Hematopoietic multipotent progenitor cell (in vitro differentiated cells): ENCODE measurements at places on chromosomes 16 and 17. TPM values are rescaled to one million over a fixed set of nuclear protein-coding genes. Genes with fewer than 3 reads are reported as not detected.
A peak's percentile ranks its signal among the peaks of the same experiment; 100 is the strongest.

GRCh38 chr17:48064638-48065037 lies 16.5 kb downstream of the NFE2L1 start:
- DNase-seq = no peak

DNA sequence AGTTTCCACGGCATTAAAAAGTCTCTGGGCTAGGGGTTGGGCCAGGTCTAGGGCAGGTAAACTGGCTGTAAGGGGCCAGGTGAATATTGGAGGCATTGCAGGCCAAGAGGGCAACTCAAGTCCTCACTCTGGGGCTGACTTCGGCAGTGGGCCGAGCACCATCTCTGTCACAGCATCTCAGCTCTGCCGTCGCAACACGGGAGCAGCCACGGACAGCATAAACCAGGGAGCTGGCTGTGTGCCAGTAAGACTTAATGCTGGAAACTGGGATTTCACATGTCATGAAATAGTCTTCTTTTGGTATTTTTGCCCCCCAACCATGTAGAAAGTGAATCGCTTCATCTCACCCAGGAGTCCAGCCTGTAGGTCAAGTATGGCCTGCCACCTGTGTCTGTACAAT lies 12.6 kb upstream of the LGALS9 start:
- DNase-seq = no peak

GRCh38 chr16:82758904-82759303 lies 132.1 kb downstream of the CDH13 start:
- DNase-seq = no peak

DNA sequence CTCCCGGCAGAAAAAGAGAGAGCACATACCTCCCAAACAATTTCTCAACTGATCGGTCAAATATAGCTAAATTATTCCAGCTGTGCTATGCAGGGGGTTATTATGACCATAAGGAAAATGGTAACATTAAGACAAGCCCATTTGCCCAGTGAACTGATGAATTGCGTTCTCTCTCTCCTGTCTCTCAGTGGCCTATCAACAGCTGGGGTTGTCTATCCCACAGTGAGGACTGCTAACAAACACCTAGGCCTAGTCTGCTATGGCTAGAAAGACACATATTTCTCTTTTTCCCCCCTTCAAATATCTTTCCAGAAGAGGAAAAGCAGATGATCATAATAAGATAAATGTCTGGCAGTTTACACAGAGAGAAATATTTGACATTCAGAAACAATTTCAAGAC lies 263.8 kb upstream of the ELAC2 start:
- DNase-seq = no peak

DNA sequence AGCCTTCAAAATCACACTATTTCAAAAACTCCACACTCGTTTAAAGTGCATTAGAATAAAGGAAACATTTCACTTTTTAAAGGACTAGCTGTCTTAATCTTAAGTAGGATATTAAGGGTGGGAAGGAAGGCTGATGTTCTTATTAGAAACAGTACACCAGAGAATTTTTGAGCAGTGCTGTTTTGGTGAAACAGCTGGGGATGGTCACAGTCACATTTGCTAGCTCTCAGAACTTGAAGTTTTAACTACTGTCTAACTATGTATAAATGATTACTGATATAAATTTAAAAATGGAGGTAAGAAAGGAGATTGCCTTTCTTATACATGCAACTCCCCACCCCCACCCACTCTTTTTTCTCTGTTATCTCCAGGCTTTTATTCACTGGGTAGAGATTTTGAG lies 38.5 kb upstream of the SLC5A11 start:
- DNase-seq = no peak

- DNase-seq = peak; percentile 27
Observed at GRCh38 chr17:57481910-57482391, 225.6 kb downstream of the MSI2 start.

DNA sequence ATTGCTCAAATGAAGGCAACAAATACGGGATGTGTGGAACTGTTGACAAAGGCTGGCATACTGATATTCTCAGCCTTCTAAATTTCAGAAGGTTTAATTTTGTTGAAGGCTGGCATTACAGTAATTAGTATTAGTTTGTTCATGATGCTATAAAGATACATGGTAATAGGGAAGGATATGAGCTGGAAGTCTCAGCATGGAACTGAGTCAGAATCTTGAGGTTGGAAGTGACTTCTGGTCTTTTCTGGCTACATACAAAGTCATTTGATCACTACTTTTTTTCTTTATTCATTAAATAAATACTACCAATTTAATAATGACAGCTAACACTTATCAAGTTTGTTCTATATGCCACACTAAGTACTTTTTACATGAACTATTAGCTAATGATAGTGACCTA lies 22.6 kb downstream of the RABEP1 start:
- DNase-seq = no peak

GRCh38 chr17:1011760-1012735 lies 15.1 kb downstream of the TIMM22 start:
- DNase-seq = no peak

DNA sequence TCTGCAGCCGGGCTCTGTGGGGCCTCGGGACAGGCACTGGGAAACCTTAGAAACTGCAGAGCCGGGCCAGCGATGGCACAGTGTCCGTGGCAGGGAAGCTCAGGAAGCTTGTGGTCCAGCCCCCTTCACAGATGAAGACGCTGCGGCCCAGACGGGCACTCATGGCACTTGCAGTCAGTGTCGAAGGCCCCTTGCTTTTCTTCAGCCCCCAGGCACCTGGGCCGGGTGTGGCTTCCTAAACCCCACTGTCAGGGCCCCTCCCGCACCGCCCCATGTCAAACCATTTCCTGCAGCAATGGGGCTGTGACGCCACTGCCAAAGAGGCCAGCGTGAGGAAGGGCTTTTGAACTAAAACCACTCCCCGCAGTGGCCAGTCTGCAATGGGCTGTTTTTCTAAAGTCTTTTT lies 164.0 kb downstream of the LAT start:
- DNase-seq = peak; percentile 64

DNA sequence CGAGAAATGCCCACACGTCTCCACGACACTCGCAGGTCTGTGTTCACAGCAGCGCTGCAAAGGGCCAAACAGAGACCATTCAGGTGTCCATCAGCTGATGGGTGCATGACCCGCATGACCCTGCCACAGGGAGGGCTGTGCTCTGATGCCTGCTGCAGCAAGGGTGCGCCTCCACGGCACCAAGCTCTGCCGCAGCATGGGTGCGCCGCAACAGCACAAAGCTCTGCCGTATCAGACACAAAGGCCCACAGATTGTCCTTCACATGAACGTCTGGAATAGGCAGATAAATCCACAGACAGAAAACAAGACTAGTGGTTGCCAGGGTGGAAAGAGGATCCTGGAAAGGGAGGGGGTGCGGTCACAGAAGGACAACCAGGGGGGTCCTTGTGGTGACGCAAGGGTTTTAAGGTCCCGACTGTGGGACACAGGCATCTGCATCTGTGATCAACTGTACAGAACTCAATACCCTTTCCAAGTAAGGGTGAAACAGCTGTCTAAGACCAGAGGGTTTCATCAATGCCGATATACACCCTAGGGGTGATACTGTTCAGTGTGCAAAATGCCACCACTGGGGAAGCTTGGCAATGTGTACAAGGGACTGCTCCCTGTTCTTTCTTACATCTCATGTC lies 121.0 kb downstream of the ANKRD11 start:
- DNase-seq = no peak

DNA sequence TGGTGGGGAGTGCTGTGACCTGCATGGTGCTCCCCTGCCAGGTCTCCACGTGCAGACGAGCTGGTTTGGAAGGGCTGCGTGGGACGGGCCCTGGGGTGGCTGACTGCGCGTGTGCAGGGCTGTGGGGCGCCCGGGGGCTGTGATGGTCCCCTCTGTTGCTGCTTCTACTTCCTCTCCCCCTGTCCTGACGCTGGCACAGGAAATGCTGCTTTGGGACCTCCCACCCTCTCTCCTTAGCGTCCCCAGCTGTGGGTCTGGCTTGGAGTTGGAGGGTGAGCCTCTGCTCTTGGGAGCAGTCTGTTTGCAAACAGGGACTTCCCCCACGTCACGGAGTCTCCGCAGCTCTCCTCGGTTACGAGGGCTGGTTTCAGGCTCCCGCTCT lies 35.2 kb downstream of the TSC2 start:
- no peak for DNase-seq

GRCh38 chr17:31835984-31836383 lies 23.1 kb downstream of the COPRS start:
- DNase-seq = no peak

DNA sequence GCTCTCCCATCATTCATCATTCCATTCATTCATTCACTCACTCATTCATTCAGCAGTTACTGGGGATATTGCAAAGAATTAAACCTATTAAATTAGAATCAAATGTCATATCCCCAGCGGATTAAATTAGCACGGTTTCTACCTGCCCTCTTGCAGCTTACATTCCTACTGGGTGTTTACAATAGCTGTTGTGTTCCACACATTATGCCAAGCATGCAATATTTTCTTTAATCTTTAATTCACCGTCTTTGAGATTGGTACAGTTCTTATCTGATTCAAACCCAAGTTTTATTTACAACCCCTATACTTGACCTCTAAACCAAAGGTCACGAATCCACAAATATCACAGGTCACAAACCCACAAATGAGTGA lies 727 bp upstream of the USP31 start:
- no peak for DNase-seq

DNA sequence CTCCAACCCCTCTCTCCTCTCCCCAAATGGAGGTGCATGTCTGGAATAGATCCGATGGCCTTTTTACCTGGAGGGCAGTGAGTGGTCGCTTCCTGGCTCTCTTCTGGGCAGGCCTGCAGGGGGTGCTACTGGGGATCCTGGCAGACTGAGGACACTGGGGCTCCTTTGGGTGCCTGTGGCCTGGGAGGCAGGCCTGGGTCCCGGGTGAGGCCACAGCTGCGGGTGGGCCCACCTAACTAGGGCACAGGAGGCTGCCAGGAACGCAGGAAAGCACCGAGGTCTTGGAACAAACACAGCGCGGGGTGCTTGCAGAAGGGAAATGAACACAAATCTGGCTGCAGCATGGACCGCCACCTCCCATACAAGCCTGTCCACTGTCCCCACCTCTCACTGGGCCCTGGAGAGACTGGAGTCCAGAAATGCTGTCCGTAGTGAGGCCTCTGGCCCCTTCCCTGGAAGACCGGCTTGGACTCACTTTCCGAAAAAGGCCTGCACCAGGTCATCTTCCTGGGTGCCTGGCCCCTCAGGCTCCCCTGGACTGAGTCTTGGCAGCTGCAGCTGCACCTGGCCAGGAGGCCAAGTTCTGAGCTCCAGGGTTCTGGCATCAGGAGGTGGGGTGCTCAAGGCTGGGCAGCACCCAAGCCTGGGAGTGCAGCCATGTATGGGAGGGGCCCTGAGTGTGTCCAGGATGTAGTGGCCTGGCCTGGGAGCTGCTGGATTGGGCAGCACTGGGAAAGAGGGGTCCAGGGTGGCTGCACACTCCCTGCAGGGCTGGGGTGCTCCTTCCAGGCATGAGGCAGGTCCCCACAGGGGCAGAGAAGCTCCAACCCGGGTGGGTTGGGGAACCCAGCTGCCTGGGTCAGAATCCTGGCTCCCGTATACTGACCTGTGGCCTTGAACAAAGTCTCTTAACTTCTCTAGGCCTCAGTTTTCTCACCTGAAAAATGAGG lies 195.1 kb downstream of the IRF8 start:
- no peak for DNase-seq

DNA sequence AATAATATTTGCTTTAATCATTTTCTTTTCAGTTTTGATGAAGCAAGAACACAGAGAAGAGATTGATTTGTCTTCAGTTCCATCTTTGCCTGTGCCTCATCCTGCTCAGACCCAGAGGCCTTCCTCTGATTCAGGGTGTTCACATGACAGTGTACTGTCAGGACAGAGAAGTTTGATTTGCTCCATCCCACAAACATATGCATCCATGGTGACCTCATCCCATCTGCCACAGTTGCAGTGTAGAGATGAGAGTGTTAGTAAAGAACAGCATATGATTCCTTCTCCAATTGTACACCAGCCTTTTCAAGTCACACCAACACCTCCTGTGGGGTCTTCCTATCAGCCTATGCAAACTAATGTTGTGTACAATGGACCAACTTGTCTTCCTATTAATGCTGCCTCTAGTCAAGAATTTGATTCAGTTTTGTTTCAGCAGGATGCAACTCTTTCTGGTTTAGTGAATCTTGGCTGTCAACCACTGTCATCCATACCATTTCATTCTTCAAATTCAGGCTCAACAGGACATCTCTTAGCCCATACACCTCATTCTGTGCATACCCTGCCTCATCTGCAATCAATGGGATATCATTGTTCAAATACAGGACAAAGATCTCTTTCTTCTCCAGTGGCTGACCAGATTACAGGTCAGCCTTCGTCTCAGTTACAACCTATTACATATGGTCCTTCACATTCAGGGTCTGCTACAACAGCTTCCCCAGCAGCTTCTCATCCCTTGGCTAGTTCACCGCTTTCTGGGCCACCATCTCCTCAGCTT lies 45.0 kb downstream of the ESRP2 start:
- no peak for DNase-seq

GRCh38 chr16:23302045-23302956 lies at the start of gene SCNN1B:
TSS of gene SCNN1B (plus strand) at chr16:23302302. CDS start at chr16:23348600, 46,298 bp downstream.
- no peak for DNase-seq

GRCh38 chr16:69520800-69521602 lies 44.8 kb upstream of the NFAT5 start:
- no peak for DNase-seq

DNA sequence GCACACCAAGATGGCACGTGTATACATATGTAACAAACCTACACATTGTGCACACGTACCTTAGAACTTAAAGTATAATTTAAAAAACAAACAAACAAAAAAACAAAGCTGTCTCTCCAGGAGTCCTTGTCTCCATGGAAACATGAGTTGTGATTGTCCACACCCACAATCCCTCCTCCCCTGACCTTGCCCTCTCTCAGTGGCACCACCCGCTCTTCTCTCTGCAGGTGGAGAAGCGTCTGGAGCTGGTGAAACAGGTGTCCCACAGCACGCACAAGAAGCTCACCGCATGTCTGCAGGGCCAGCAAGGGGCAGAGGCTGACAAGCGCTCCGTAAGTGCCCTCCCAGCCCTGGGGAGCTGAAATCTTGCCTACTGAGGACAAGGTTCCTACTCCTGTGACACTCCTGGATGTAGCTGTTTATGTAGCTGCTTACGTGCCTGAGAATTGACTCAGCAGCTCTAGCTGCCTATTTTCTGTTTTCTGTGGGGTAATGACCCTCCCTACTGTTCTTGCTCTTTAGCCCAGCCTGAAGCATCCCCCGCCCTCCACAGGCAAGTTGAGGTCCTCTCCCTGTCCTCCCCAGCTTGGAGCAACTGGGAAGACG lies 107.0 kb downstream of the ARHGAP44 start:
- no peak for DNase-seq

GRCh38 chr16:87201052-87201451 lies 116.1 kb downstream of the C16orf95 start:
- DNase-seq = no peak

DNA sequence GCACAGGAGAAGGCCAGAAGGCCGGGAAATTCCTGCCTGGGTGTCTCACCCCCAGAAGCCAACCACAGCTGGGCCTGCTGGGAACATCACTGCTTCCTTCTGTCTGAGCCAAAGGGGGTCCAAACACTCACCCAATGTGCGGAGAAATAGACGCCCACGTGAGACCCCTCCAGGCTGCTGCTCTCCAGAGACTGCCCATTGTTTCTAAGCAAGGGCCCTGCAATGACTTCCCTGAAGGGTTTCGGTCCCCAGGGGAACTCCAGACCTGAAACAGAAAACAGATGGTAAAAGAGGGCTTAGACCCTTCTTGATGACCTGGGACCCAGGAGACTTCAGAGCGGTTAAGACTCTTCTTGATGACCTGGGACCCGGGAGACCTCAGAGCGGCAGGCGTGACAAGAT lies 41.3 kb downstream of the MRM3 start:
- no peak for DNase-seq

The GALNS gene
- total RNA-seq = 20.5 TPM

The SRCIN1 gene
- under 0.01 TPM for total RNA-seq

The SAP30BP gene
- 69.2 TPM for total RNA-seq

The FOXL1 gene
- under 0.01 TPM for total RNA-seq

The MMP28 gene
- 33.4 TPM for total RNA-seq

The APOBR gene
- 2.7 TPM for total RNA-seq
